ENCODE measurements at places on chromosomes 3 and 15.

GRCh38 chr3:127940116-127940515 lies 25.1 kb downstream of the KBTBD12 start:
- no peak for DNase-seq

GRCh38 chr3:39469945-39470344 lies 2.5 kb downstream of the MOBP start:
- DNase-seq, result no peak

DNA sequence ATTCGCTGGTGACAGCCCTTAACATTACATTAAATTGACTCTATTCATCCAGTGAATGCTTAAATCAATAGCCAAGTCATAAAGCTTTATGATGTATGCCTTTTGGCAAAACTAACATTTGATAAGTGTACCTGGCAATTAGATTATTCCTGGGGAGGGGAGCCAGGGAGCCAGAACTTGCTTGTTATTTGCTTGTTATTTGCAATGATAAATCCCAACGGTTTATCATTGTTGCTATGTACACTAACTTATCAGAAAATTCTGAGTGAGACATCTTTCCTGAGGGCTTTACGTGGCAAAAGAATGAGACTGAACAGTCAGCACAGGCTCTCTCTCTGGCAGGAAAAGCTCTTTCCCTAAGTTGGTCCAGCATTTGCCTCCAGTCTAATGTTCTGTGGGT lies 35.8 kb upstream of the FBN1 start:
- no peak for DNase-seq

GRCh38 chr3:80889535-80889934 lies 871.9 kb downstream of the GBE1 start:
- DNase-seq, result no peak

- DNase-seq, result no peak
Observed at GRCh38 chr15:59165726-59166125, 40.9 kb upstream of the LDHAL6B start.

DNA sequence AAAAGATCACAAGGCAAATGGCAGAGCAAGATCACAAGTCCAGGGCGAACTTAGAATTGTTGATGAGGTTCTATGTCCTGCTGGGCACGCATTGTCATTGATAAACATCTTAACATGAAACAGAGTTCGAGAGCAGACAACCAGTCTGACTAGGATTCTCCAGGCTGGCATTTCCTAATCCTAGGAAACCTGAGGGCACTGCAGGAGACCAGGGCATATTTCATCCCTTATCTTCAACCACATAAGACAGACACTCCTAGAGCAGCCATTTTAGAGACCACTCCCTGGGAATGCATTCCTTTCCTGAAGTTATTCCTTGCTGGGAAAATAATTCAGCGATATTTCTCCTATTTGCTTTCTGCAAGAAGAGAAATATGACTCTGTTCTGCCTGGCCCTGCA lies 1199.9 kb downstream of the SI start:
- DNase-seq, result no peak

DNA sequence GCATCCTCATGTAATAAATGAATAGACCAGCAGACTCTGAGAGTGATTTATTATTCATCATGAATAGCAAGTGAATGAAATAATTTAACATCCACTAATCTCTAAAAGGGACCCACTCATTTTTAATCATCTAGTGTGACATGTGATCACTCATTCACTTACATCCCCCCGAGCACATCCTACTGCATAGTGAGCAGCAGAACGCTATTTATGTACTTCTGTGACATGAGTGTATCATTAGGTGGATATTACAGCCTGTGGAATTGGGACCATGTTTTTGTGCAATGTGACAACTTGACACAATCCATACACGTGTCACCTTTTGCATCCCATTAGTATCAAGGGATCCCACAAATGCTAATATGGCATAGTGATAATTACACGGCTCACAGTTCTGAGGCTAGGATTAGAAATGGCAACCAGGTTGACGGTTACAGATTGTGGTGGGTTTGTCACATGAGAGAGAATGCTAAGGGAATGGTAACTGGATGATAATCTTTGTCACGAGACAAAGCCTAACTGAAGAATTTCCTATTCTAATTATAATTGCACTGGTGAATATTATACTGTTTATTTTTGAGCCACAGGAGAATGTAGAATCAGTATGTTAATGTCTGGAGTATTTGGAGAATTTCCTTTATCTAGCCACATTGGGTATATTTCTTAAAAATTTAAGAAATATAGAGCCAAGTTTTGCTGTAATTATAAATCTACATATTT lies 595.2 kb upstream of the TBL1XR1 start:
- no peak for DNase-seq

GRCh38 chr3:137642831-137643230 lies 121.3 kb upstream of the SOX14 start:
- DNase-seq, result no peak

GRCh38 chr3:72214066-72214951 lies 429.4 kb upstream of the PROK2 start:
- DNase-seq, result no peak

- DNase-seq, result no peak
Observed at GRCh38 chr15:27850050-27850449, 249.1 kb downstream of the OCA2 start.

DNA sequence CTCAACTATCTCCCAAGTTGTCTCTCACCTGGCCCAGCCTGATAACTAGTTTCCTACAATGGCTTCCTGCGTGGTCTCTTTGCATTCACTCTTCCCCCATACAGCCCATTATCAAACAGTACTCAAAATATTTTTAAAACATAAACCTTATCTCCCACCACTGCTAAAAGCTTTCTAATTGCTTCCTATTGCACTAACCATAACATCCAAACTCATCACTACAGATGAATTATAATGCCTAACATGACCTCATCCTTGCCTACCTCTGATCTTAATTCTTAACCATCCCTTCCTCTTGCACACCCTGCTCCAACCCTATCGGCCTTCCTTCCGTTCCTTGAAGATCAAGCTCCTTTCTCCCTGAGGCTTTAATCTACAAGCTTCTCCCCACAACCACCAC lies 17.0 kb downstream of the ACAP2 start:
- DNase-seq, result no peak

DNA sequence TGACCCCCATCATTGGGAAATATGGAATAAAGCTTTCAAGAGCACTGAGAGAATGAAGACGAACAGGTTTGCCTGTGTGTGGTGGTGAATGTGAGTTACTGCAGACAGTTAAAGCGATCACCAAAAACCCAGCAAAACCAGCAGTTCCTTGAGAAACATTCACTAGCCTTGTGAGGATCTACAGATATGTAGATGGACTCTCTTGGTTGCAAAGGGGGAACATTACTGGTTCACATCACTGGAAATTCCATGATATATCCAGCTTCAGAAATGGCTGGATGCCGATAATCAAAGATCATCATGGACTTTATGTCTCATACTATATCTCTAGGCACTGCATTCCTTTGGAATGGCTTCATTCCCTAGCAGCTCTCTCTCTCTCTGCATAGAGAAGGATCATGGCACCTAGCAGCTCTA lies 10.2 kb upstream of the HERC1 start:
- DNase-seq, result peak; percentile 37

- DNase-seq, result no peak
Observed at GRCh38 chr15:36429707-36430106, 149.7 kb upstream of the CDIN1 start.

GRCh38 chr3:47611576-47611975 lies 32.9 kb upstream of the CSPG5 start:
- no peak for DNase-seq

DNA sequence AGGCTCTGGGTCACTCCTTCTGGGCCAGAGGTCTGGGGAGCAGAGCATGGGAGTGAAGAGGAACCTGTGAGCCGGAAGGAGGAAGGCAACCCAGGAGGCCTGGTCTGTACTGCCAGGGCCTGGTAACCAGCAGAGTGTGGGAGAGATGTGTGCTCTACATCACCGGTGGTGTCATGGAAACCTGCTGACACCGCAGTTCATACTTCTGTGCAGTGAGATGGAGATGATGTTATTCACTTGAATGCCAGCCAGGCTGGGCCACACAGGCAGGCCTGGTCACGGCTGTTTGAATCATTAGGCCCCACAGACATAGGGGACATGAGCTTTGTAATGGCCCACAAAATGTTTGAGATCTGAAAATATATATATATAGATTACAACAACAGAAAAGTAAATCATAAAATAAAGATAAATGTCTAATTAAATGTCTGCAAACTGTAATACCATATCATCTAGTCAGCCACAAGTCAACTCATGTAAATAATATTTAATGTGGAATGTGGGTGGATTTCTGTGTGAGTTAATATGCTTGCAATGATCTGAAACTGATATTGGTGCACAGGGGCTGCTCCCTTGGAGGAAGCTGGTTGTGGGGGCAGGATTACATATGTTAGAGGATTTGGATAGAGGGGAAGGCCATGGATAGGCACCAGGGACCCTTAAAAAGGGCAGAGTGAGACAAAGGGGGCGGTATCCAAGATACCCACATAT lies 108.5 kb upstream of the PFN2 start:
- peak; percentile 73 for DNase-seq

GRCh38 chr3:3665961-3666640 lies 133.1 kb upstream of the LRRN1 start:
- DNase-seq, result no peak

DNA sequence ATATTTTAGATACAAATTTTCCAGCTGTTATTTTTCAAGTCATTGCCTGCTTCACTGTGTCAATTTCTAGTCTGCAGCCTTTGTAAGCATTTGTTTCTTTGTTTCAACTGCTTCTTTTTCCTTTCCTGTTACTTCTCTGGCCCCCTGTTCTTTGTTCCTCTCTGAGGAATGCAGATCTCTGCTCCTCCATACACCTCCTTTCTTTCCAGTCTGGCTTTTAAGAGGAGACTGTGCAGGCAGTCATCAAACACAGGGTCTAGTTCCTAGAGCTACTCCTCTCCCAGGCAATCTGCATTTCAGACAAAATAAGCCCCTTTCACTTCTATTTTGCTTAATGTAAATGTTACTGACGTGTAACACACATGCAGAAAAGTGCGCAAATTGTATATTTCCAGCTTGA lies 502.9 kb downstream of the PDCD6IP start:
- no peak for DNase-seq

DNA sequence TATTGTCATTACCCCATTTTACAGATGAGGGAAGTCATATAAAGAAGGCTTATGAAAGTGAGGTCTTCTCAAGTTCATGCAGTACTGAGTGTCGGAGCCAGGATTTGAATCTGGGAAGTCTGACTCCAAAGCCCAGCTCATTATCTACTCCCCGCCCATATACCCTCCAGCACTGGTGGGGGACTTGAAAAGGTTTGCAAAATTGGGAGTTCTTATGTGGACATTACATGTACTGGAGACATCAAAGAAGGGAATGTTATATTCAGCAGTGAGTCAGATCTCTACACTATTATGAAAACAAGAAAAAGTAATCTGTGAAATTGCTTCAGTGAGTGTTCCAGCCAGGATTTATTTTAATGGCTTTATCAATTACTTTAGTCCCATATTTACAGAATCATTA lies 185.2 kb upstream of the CADPS start:
- DNase-seq, result no peak

DNA sequence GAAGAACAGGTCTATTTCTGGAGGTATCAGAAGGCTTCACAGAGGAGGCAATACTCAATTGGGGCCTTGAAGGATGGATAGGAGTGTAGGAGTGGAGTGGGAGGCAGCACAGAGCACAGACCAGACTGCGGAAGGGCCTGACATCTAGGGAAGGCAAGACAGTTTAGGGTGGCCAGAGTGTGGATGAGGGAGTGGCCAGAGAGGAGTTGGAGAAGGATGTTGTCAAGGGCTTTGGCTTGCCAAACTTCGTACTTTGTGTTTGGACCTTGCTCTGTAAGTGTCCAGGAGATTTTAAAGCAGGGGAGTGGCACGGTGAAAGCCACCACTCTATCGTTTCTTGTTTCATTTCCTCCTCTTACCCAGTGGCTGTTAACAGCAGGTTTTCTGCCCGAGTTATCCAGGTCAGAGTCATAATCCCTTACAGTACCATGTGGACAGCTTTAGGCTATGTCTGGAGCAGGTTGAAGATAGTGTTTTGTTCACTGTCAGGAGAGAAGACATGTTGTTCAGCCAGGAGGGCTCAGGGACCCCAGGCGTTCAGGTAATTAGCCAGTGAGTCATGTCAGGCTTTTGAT lies 12.3 kb downstream of the SMAD3 start:
- no peak for DNase-seq

DNA sequence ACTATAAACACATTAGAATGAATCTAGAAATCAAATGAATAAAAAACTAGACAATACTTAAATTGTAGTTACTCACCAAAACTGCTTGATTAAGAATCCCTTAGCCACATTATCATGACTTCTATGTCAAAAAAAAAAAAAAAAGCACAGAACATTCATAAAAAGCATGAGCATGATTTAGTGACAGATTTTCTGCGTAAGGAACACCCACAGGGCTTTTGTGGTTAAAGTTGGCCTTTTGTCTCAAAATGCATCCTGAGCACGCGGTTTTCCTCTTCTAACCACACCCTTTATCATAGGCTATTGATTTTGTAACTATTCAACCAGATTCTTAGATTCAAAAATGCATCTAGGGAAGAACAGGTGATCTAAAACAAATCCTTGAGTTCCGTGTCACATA lies 334.0 kb upstream of the NR2F2 start:
- no peak for DNase-seq

DNA sequence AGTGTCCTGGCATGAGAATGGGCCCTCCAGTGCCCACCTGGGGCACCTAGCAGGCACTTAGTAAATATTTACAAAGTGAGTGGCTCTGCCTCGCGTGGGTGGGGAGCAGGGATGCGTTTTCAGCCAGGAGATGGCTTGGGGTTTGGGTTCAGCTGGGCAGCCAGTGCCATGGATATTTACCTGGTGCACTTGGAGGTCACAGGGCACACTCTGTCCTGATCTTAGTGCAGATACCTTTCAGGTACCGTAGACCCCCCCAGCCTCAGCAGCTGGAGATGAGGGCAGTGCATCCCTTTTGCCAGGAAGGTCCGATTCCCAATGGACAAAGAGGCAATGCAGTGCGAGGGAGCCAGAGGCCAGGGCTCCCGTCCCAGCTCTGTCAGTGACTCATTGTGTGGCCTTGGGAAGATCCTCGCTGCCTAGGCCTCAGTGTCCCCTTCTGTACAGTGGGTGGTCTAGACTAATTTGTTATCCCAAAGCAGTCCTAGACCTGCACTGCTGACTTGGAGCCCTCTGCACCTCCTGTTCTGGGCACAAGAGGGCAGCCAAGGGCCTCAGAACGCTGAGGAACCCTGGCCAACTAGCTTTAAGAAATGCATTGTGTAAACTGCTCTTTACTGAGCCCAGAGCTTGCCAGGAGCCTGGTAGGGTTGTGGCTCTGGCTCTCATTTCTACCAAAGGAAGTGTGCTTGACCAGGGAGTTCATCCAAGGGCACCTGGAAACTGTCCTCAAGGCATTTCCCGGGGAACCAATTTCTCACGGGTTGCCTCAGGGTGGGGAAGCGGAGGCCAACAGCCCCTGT lies 16.0 kb downstream of the HDAC11 start:
- DNase-seq, result peak; percentile 74

GRCh38 chr15:41501191-41501917 lies 7.7 kb downstream of the ITPKA start:
- DNase-seq, result peak; percentile 77
